ENCODE measurements at places on chromosomes 2 and 18. TPM values are rescaled to one million over a fixed set of nuclear protein-coding genes. Genes with fewer than 3 reads are reported as not detected.

TMEM131 gene
- 29.7 TPM for total RNA-seq

HYCC2 gene
- 16.3 TPM for total RNA-seq

- peaks cover 11% of the 10 kb centered on the region for H3K4me1 ChIP-seq
- peak overlapping the region; percentile 79 for H3K27ac ChIP-seq
- H3K27me3 ChIP-seq = no peaks in the 10 kb centered on the region
Measured at GRCh38 chr2:101149241-101150192, 1.7 kb downstream of the TBC1D8 start.

DNA sequence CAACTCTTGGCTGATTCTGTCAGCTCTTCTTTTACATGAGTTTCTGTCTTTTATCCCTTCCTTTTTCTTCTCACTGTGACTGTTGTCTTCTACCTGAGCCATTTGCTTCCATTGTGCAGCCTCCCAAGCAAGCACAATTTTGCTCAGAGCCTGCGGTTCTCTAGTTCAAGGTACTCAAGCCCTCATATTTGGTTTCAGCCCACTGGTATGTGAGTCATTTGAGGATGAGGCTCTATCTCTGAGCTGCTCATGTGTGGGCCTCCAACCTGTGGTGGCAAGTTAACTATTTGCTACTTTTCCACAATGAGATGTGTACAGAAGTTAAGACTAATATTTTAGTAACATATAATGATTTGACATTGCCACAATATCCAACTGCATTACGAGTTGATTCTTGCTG is 183.0 kb downstream of the PHLPP1 start:
- no peak for DNase-seq
- no peak overlapping the region for H3K27ac ChIP-seq
- H3K27me3 ChIP-seq = no peaks in the 10 kb centered on the region
- no peak overlapping the region for H3K4me3 ChIP-seq
- H3K36me3 ChIP-seq = peaks cover 45% of the 10 kb centered on the region
- H3K4me1 ChIP-seq = no peaks in the 10 kb centered on the region
